SJSA1 (cell line): ENCODE measurements at places on chromosomes 3 and 15.

- DNase-seq = no peak
Observed at GRCh38 chr3:152718810-152719209, 116.1 kb upstream of the P2RY1 start.

- DNase-seq = no peak
Observed at GRCh38 chr3:67414740-67415139, 239.7 kb downstream of the SUCLG2 start.

DNA sequence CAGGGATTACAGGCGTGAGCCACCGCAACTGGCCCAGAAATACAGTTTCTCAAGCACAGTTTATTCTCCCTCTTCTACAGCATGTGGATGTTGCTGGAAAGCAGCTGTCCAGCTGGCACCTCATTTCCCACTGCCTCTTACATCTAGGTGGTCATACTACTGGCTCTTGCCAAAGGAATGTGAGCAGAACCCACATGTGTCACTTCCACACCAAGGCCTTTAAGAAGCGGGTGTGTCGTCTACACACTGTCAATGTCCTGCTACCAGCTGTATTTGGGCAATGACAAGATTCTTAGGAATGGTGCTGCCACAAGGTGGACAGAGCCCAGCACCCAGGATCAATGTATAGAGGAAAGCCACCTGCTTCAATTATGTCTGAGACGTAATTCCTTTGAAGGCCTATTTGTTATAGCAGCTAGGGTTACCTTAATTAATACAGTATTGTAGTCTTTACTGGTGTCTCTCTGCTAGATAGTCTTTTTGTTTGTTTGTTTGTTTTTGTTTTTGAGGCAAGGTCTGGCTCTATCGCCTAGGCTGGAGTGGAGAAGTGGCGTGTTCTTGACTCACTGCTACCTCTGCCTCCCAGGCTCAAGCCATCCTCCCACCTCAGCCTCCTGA, 15.1 kb upstream of the RAB7A start:
- DNase-seq = no peak

- no peak for DNase-seq
Observed at GRCh38 chr3:118863731-118864322, 170.8 kb downstream of the IGSF11 start.

DNA sequence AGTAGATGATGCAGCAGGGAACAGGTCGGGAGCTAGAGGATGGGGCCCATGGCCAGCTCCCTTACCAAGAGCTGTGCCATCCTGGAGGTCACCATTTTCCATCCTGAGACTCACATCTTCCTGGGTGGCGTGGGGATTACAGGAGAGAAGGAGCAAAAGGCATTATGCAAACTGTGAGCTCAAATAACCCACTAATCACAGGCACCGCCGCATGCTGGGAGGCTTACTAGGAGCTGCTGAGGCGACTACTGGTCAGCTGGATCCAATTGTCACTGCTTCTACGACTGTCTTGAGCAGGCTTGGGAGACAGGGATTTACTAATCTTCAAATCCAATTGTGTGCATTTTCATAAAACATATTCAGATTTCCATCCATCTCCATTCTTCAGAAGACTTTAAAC, 12.5 kb upstream of the KBTBD12 start:
- DNase-seq = no peak

- DNase-seq = peak; percentile 56
Observed at GRCh38 chr15:76330080-76330680, 6.4 kb upstream of the ISL2 start.

- peak; percentile 32 for DNase-seq
Observed at GRCh38 chr15:92981333-92981732, 81.2 kb downstream of the CHD2 start.

- DNase-seq = no peak
Observed at GRCh38 chr3:49721896-49722781, 1.6 kb downstream of the GMPPB start.

DNA sequence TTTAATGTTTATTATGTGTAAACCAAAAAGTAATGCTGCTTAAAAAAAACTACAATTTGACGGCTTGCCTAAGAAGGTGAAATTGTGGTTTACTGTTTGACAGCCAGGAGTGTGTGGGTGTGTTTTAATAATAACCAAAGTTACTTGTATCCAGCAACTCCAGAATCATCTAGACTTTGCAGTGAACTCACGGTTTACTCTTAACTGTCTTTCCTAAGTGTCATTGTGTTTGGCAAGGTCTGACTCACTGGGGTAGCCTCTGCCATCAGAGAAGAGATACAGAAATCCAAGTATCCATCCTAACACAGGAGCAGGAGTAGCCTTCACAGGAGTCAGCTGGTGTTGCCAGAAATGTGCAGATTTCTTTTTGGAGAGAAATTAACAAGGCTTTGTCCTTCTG, 151.1 kb downstream of the CTNNB1 start:
- no peak for DNase-seq

- DNase-seq = no peak
Observed at GRCh38 chr15:60614028-60614427, 135.1 kb upstream of the ICE2 start.

GRCh38 chr3:175585898-175586297, 726.8 kb downstream of the NAALADL2 start:
- DNase-seq = peak; percentile 3

- no peak for DNase-seq
Observed at GRCh38 chr3:11580645-11581044, 63.1 kb downstream of the VGLL4 start.

- no peak for DNase-seq
Observed at GRCh38 chr3:149810846-149811245, 2.2 kb upstream of the RNF13 start.

- DNase-seq = no peak
Observed at GRCh38 chr3:73716418-73716817, 91.7 kb upstream of the PDZRN3 start.

GRCh38 chr3:181568693-181569092, 143.0 kb upstream of the SOX2 start:
- DNase-seq = no peak

DNA sequence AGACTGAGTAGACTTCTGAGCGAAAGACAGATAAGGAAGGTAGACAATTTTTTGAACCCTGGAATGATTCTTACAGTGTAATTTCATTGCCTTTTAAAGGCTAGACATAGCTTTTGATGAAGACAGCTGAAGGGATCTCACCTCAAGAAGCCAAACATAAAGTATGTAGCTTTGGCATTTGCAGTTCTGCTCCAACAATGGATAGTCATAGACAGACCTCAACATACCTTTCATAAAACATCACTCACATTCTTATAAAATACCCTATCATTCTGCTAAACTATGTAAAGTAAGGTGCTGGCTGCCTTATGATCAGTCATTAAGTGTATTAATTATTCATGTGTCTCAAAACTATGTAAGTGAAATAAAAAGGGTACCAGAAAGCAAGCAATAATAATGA, 70.0 kb downstream of the UBE3A start:
- no peak for DNase-seq

DNA sequence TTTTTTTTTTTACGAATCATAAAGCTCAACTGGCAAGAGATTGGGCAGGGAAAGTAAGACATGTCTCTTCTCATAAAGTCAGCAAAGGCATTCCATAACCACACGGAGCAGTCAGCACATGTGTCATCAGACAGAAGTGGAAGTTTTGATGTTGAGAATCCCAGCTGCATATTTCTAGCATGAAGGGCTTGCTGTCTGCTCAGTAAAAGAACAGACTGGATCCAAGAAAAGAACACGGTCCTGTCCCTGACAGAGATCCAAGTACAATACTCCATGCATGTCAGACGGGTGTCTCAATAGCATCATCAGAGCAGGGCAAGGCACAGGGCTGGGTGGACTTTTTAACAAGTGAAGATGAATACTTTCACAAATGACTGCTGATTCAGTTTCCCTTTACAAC, 38.2 kb downstream of the ABI3BP start:
- DNase-seq = no peak

- DNase-seq = no peak
Observed at GRCh38 chr3:114892131-114892879, 254.8 kb downstream of the ZBTB20 start.

DNA sequence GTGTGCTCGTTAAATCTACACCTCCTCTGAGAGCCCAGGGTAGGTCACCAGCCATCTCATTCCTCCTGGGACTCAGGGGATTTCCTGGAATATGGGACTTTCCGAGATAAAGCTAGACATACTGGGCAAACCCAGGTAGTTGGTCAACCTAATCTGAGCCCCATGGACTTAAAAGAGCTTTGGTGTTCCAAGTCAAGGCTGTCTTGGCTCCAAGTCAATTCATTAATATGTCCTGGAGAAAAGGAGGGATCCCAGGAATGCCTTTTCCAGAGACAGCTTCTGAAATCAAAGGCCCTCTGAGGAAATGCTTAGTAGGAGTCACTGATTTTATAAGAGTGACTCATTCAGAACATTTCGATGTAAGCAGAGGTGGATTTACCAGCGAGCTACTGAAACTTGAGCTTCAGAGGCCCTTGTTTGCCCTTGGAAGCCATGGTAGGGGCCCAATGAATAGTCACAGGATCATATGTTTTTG, 137.3 kb upstream of the UBE2E1 start:
- peak; percentile 52 for DNase-seq

DNA sequence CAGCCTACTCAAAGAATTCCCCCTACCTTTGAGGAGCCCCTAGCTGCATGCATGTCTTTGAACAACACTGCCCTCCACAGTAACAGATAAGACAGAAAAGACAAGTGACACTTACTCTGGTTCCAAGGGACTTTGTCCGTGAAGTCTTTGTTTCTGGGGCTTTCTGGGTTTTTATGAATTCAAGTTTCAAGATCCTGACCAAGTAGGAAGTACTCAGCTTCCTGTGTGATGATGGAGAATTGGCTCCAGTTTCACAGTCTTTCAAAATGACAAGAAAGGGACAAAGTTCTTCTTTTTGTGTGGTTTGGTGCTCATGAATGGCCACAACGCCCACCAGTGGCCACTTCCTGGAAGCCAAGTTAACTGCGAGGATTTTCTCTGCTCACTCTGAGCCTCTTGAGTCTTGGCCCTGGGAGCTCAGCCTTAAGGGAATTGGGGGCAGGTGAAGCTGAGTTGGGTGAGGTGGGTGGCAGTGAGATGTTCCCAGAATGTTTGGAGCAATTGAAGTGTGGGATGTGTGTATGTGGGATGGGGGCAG, at the start of gene CCR1:
Gene CCR1 (minus strand): TSS at position 147 of the 538 bp plus-strand sequence. CDS start 4,000 bp downstream, outside the sequence.
- DNase-seq = no peak
